ENCODE measurements at places on chromosomes 2 and 18.
A peak's percentile ranks its signal among the peaks of the same experiment; 100 is the strongest.

GRCh38 chr2:241859436-241860183 lies 916 bp upstream of the PDCD1 start:
- DNase-seq, result no peak

DNA sequence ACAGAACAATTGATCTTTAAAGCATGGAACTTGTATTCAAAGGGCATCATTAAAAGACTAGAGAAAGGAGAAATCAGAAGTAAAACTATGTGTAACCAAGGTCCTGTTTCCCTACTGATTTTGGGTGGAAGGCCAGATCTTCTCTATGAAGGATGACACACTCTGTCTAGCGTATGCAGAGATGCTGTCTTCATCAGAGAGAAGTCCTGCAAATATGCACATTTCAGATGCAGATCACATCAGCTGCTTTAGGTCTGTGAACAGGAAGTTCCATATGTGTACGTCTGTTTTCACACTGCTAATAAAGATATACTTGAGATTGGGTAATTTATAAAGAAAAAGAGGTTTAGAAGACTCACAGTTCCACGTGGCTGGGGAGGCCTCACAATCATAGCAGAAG lies 857.3 kb downstream of the CNTNAP5 start:
- no peak for DNase-seq

DNA sequence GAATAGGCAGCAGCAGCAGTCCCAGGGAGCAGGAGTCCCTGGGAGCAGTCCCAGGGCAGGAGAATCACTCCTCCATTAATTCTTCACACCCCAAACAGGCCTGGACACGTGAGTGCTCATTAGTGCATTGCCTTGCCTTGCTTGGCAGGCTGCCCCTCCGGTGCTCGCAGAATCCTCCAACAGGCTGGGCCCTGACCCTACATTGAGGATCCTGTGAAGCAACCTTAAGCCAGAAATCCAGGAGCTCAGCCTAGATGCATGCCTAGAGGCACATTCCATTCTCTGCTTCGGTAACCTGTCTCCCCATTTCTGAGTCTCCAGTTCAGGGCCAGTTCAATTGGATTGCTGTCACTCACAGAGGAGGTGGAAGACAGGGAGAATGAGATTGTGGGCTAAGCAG lies 97.4 kb upstream of the LRATD1 start:
- no peak for DNase-seq

DNA sequence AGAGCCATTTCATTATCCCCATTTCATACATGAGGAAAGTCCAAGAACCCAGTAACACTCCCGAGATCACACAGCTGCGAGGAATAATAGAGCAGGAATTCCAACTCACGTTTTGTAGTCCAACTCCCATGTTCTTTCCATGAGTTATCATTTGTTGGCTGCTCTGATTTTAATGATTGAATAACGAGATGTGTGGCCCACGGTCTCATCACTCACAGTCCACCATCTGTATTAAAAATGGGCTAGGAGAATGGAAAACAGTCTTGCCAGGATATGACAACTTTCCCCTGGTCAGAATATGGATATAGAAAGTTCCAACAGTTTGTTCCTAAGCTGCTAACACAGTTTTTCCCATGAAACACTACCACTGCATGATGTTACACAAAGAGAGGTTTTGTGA lies 147.5 kb downstream of the METTL4 start:
- DNase-seq, result no peak

GRCh38 chr18:37483221-37483971 lies 82.2 kb downstream of the CELF4 start:
- DNase-seq, result no peak

GRCh38 chr2:120697471-120697870 lies 38.2 kb upstream of the GLI2 start:
- no peak for DNase-seq

- DNase-seq, result no peak
These were observed 27.6 kb downstream of the C2orf76 start for GRCh38 chr2:119338826-119339561.

GRCh38 chr18:43620936-43621335 lies 343.6 kb upstream of the SYT4 start:
- no peak for DNase-seq

GRCh38 chr2:47323009-47323821 lies 79.7 kb upstream of the MSH2 start:
- DNase-seq, result peak; percentile 72

GRCh38 chr18:3190610-3191009 lies 29.2 kb downstream of the MYOM1 start:
- no peak for DNase-seq

DNA sequence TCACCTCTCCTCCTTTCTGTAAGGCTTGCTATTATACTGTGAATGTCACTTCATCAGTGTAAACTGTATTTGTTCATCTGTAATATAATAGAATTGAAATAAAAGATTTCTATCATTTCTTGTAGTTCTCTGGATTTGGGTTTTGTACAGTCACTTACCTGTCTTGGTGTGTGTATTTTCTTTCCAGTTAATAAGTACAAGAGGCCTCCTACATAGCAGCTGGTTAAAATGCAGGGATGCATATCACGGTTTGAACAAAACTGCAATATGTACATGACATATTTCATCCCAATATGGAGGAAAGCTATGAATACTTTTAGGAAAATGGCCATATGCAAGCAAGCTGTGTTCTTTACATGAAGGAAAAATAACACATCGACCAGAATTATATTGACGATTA lies 5.4 kb upstream of the STAT1 start:
- DNase-seq, result no peak

DNA sequence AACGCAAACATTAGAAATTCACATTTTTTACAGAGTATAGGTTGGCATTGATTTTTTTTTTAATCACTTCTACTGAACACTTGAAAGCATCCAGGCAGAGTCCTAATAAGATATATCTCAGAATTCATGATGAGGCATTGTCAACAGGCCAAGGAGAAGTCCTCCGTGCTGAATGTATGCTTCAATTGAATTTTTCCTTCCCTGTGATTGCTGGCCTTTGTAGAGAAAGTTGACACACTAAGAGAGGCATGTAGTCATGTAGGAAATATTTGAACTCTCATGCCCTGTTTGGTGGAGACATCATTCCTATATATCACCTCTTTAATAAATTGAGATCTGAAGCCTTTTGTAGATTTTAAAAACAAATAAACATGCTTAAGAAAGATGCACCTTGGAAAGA lies 844.9 kb downstream of the CPS1 start:
- DNase-seq, result no peak

GRCh38 chr2:29806461-29806860 lies 114.9 kb downstream of the ALK start:
- DNase-seq, result no peak

GRCh38 chr18:38571651-38572050 lies 1006.1 kb upstream of the CELF4 start:
- no peak for DNase-seq

GRCh38 chr18:1012775-1013174 lies 108.1 kb downstream of the ADCYAP1 start:
- DNase-seq, result no peak

DNA sequence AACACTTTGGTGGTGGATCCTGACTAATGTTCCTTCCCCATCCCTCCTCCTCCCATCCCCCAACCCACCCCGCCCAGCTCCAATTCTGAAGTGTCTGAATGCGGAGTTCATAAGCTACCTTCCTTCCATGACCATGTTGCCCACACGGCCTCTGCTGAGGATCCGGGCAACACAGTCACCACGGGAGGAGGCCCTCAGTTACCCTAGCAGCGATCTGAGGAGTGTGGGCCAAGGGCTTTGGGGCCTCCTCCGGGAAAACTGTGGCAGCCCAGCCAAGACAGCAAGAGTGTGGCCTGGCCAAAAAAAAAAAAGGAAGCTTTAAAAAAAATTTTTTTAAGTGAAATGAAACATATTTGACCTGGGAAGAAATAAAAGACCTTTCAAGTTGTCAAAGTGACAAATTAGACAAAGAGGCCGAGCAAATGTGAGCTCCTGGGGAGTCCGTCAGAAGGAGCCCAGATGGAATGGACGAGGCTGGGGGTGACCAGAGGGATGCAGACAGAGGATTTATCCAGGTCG lies 169.0 kb upstream of the PKDCC start:
- DNase-seq, result no peak

GRCh38 chr2:4039896-4040295 lies 336.5 kb downstream of the DCDC2C start:
- DNase-seq, result no peak

DNA sequence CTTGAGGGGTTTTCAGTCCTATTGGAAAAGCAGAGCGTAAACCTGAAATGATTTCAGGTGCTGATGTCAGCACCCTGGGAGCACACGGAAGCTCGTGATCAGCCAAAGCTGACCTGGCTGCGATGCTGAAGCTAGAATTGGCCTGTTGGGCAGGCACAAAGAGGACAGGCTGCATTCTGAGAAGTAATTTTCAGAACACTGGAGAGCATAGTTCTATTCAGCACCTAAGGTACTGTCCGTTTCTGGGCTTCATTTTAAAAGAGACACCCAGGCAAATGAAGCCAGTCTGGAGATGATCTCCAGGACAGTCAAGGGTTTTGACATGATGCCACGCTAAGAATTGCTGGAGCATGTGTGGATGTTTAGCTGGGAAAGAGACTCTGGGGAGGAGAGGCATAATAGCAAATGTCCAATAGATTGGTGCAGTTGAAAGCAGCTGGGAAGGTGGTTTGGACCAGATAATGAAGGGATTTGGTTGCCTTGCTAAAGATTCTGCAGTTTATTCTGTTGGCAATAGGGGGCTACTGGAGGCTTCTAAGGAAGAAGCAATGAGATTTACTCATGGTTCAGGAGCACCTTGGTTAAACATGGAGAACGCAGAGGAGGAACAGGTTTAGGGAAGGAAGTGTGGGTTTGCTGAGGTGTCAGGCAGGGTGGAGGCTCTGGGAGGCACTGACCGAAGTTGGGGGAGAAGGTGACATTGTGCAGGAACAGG lies 86.6 kb downstream of the ACOXL start:
- no peak for DNase-seq

GRCh38 chr18:64019922-64020756 lies 50.3 kb downstream of the SERPINB8 start:
- DNase-seq, result no peak

DNA sequence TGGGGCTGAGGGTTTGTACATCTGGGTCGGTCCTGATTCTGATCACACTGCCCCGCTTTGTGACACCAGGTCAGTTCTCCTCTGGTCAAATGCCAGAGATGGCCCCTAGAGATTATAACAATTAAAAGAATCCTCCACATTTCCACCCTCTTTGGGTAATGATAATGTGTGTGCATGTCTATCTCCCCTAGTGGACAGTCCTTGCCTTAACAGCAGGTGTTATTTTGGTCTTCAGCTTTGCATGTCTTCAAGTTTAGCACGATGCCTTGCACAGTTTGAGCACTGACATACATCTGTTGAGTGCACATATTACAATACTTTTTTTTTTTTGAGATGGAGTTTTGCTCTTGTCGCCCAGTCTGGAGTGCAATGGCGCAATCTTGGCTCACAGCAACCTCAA lies 25.7 kb upstream of the COX7A2L start:
- no peak for DNase-seq

- no peak for DNase-seq
These were observed 166.4 kb downstream of the GALNT1 start for GRCh38 chr18:35747894-35748472.

GRCh38 chr2:231041061-231041689 lies 3.9 kb downstream of the C2orf72 start:
- DNase-seq, result no peak

DNA sequence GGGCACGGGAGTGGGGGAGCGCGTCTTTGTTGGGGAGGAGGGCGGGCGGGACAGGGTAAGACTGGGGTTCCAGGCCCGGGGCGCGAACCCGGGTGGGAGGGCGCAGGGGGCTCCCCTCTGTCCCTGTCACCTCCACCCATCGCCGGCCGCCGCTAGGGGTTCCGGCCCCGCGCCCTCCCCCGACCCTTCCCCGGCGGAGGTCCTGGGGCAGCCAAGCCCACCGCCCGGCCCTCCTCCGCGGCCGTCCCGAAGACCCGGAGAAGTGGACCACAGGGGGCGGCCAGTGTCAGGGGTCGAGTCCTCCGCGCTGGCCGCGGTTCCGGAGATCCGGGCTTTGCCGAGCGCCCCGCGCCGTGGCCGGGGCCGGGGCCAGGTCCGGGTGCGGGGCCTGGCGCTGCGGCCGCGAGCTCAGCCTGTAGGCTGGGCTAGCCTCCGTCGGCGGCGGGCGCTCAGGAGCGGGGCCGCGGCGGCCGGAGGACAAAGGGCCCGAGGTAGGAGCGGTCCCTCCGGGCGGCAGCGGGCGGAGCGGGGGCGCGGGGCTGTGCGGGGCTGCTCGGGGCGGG lies 16.6 kb upstream of the E2F6 start:
- no peak for DNase-seq

DNA sequence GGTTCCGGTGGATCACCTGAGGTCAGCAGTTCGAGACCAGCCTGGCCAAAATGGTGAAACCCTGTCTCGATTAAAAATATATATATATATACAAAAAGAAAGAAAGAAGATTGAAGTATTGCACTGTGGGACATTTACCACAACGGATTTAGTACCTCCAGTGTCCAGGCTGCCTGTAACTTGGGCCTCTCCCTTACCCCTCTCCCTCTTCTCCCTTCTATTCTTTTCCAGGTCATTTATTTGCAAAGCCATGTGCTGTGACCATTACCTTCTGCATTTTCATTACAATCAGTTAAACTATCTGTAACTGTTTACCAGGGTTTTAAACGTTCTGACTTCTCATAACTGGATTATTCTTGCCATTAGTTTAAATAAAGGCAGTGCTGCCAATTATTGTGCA lies 400.9 kb upstream of the ZNF804A start:
- DNase-seq, result no peak

DNA sequence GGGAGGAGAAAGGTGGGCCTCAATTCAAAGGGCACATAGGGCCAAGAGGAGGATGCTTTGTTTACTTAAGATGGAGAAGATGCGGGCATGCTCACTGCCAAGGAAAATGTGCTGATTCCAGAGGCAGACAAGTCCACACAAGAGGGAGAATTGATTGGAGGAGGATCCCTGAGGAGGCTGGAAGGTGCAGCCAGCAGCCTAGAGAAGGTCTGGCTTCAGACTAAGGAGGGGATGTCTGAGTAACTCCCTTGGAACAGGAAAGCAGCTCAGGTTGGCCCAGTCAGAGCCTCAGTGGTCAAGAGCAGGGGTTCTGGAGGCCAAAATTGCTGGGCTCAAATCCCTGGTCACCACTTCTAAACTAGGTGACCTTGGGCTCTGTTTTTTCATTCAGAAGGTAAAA lies 265.5 kb upstream of the NCKAP5 start:
- no peak for DNase-seq

All from activated CD4-positive, CD25-positive, alpha-beta regulatory T cell treated with anti-CD3 and anti-CD28 coated beads, Interleukin-2, amount 50 U/mL, for 72 hours (primary cell).